ENCODE measurements at places on chromosomes 1 and 21.

GRCh38 chr1:204377800-204378668 is 18.3 kb upstream of the PLEKHA6 start:
- DNase-seq = no peak

- peak; percentile 24 for DNase-seq
Measured at GRCh38 chr1:65264197-65264929, 45.0 kb upstream of the DNAJC6 start.

DNA sequence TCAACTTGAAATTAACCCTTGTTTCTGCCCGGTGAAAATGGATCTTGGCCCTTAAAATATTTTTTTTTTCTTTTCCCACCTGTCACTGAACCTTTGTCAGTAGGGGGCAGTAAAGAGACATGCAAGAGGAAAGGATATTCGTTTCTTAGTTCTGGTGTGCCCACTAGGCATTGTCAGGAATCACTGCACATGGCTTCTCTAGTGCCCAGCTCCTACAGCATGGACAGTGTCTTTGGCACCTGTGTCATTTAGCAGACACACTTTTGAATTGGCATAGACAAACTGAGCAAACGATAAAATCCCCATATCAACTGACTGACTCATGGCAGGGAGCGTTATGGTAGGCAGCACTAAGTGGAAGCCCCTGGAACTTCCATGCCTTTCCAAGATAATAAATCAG is 1048.1 kb downstream of the BRINP3 start:
- DNase-seq = no peak

GRCh38 chr1:33736496-33736895 is 127.4 kb upstream of the HMGB4 start:
- no peak for DNase-seq

GRCh38 chr1:91427741-91428140 is 23.1 kb upstream of the HFM1 start:
- DNase-seq = no peak

- DNase-seq = no peak
Measured at GRCh38 chr1:44543786-44544185, 130.5 kb downstream of the TMEM53 start.

GRCh38 chr1:205587581-205587980 is 44.2 kb downstream of the ELK4 start:
- DNase-seq = no peak

- no peak for DNase-seq
Measured at GRCh38 chr1:29626726-29627125, 390.4 kb downstream of the PTPRU start.

- DNase-seq = no peak
Measured at GRCh38 chr21:20739421-20739820, 258.8 kb upstream of the NCAM2 start.

GRCh38 chr1:82090104-82090503 is 289.4 kb downstream of the ADGRL2 start:
- DNase-seq = no peak

- no peak for DNase-seq
Measured at GRCh38 chr1:22830041-22830566, 119.5 kb downstream of the EPHB2 start.

DNA sequence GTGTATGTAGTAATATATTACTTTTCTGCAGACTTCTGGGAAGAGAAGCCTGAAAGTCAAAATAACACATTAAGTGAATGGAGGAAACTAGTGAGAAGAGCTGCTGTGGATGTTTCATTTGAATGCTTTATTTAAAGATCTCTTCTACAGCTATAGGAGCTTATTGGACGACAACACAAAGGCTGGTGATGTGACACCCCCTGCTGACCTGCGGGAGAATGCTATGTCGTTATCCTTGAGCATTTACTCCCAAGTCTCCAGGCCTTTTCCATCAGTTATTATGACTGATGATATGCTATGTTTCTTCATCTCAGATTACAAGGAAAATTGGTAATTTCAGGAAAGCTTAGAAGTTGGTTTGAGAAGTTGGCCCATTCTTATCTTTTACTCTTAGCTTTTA is 22.3 kb upstream of the PLA2G4A start:
- DNase-seq = no peak

DNA sequence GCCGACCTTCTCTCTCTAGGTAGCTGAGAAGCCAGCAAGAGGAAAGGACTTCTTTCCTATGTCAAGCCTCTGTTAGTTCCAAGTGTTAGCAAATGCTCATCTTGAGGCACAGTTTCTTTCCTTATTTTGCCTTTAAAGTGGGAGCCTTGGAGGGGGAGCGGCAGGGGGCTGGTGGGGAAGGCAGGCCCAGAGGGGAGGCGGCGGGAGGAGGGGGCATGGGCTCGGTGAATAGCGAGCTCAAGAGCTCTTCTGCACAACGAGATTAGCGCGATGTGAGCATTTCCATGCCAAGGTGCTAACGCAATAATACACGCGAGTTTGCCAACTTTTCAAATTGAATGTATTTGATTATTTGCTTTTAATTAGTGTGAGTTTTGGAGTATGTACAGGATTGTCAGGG is 372.6 kb downstream of the RPS6KC1 start:
- no peak for DNase-seq

DNA sequence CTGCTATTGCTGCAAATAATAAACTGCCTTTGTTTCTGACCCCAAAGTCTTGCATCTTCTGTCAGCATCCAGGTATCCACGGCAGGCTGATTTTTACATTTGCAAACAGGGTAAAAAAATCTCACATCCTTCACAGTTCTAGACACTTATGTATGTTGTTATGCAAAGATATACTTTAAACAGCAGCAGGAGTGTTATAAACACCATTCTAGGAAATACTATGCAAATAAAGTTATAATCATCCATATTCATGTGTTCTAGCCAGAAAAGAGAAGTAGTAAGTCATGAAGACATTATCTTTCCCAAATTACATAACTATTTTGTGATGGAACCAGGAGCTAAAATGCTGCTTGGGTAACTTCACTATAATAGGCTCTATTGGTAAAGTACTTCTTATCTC is 534.2 kb downstream of the LTN1 start:
- no peak for DNase-seq

GRCh38 chr1:190179817-190180216 is 297.8 kb downstream of the BRINP3 start:
- no peak for DNase-seq

DNA sequence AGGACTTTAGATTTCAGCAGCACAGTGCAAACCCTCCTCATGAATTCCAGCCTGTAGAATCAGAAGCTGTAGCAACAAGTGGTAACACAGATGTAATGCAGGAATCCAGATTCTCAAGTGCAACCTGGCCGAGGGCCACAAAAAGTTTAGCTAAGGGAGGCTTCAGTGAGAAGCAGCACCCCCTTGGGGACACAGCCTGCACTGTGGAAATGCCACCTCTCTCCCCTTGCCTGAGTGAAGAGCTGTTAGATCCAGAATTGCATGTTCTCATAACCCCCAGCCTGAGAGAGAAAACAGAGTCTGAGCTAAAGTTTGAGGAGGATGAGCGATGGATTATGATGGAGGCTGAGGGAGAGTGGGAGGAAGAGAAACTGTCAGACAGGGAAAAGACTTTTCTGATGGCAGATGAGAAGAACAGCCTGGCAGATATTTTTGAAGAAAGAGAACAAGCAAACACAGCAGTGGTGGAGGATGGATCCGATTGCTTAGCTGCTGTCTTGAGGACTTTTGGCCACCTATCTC is 80.5 kb upstream of the BMP8A start:
- no peak for DNase-seq

- no peak for DNase-seq
Measured at GRCh38 chr1:9922342-9922741, 12.3 kb upstream of the CTNNBIP1 start.

- no peak for DNase-seq
Measured at GRCh38 chr21:38151021-38151645, 105.7 kb upstream of the KCNJ15 start.

DNA sequence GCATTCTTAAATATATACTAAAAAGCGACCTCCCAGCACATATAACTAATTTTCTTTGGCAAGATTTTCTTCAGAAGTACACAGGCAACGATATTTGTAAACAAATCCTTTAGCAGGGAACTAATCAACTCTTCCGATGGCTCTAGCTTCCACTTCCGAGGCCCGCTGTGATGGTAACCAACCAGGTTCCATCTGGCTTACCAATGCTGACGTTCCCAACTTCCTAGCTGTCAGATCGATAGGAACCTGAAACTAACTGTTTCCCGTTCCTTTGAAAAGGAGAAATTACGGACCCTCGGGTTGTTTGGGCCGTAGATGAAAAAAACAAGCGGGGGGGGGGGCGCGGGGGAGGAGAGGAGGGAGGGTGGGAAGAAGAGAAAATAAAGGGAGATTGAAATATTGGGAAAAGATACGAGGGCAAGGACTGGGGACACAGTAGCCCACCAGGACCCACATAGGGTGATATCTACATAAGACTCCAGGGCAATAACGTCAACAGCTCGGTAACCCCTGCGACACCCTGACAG is 513 bp downstream of the GTF2B start:
- peak; percentile 18 for DNase-seq

DNA sequence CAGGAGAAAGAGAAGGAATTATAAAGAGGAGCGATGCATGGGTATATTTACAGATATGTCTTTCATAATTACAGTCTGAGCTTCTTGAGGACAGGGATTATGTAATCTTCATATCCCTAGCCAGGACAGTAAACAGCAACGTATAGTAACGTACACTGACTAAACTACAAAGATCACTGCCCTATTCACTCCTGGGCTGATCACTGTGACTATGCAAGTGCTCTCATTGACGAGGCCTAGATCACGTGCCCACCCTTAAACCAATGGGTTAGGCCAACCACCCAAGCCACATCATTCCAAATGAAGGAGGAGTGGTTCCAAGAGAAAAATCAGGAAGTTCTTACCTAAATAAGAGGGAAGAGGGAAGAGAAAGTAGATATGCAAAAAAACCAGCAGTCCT is 18.5 kb downstream of the PIK3R3 start:
- DNase-seq = no peak

GRCh38 chr1:109137958-109138357 is 24.0 kb downstream of the ELAPOR1 start:
- DNase-seq = no peak

DNA sequence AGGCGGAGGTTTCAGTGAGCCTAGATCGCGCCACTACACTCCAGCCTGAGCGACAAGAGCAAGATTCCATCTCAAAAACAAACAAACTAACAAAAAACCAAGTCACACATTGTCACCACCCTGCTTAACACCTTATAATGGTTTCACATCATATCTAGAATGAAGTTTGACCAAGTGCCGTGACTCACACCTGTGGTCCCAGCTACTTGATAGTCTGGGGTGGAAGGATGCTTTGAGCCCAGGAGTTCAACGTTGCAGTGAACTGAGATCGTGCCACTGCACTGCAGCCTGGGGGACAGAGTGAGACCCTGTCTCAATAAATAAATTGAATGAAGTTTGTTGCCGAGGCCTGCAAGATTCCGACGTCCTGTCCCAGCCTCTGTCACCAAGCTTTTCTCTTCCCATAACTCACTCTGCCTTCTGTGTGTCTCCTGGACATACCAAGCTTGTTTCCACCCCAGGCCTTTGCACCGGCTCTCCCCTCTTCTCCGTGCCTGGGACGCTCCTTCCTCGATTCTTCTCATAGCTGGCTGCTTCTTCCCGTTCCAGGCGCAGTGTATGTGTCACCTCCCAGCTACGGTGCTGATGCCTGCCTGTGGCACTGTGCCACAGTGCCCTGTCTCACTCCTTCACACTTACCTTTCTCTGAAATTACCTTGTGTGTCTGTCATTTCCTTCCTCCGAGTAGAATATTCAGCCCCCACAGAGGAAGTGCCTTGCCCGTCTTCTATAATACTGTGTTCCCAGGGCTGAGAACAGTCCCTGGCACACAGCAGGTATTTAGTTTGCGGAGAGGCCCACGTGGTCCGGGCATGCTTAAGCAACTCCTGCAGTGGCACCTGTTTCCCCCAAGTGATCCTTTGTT is 3.8 kb upstream of the SELENON start:
- DNase-seq = peak; percentile 60

GRCh38 chr1:25573961-25574360 is 30.6 kb downstream of the LDLRAP1 start:
- no peak for DNase-seq

GRCh38 chr1:8015809-8016165 is 10.3 kb downstream of the ERRFI1 start:
- DNase-seq = no peak

GRCh38 chr1:155083865-155084721 is 5.5 kb downstream of the EFNA3 start:
- no peak for DNase-seq

DNA sequence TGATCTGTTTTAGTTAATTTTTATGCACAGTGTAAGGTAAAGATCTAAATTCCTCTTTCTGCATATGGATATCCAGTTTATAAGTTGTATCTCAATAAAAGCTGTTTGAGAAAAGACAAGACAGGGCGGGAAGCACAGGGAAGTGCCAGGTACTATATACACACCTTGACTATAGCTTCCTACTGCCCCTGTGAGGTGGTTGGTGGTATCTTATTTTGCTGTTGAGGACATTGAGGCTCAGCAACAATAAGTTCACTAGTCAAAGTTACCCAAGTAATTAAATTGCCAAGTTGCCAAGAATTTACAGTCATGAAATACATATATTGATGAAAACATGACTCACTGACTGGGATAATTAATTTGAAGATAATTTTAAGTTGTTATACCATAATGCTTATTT is 109.1 kb downstream of the CD247 start:
- DNase-seq = no peak

DNA sequence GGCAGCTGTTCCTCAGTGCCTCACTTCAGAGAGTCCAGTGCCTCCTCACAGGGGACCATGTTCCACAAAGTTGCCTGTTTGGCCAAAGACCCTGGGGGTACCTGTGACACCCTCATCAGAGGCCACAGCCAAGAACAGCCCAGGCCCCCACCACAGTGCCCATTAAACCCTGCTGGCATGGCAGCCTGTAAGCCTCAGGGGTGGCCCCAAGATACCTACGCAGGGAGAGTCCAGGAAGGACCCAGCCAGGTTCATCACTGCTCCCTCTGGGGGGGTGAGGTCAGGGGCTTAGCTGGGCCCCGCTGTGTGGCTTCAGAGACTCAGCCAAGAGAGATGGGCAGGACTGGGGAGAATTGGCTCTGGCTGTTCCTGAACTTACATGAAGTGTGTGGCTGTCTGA is 19.1 kb upstream of the PRDM16 start:
- DNase-seq = no peak

- DNase-seq = no peak
Measured at GRCh38 chr1:151143057-151143435, 3.4 kb downstream of the SEMA6C start.

- no peak for DNase-seq
Measured at GRCh38 chr21:28308516-28308915, 684.2 kb downstream of the LTN1 start.

DNA sequence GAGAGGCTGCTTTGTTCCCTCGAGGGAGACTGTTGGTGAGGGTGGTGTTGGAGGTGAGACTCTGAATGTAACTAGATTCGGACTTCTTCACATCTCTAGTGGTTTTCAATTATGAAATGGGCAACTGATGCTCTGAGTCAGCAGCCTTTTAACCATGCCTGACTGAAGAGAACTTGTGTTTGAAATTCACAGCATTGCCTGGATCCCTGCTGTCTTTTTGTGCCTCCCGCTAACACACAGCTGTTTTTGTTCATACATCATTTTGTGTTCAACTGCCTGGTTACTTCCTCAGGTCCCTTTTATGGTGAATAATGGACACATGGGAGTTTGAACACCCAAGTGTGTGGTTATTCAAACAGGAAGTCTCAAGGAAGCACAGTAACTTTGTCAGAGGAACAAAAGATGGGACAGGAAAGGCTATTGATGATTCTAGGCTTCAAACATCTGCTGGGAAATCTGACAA is 16.8 kb downstream of the LAMC1 start:
- DNase-seq = no peak

GRCh38 chr1:160293020-160293968 is 8.4 kb upstream of the PEX19 start:
- no peak for DNase-seq

- DNase-seq = peak; percentile 89
Measured at GRCh38 chr1:95072532-95073419, at the start of gene ALG14. ALG14 (minus strand) TSS chr1:95072951; CDS start chr1:95072898, 53 bp downstream.

- DNase-seq = no peak
Measured at GRCh38 chr1:22107126-22107525, 35.8 kb downstream of the WNT4 start.

Data from substantia nigra (tissue), 51 donors.